ENCODE measurements at places on chromosomes 4 and X.

GRCh38 chrX:133215017-133215416 lies 3.1 kb downstream of the TFDP3 start:
- DNase-seq, result no peak

GRCh38 chr4:99763635-99764101 lies 53.0 kb upstream of the DAPP1 start:
- DNase-seq, result peak; percentile 8

- DNase-seq, result no peak
Observed at GRCh38 chr4:39873823-39874222, 103.9 kb downstream of the PDS5A start.

DNA sequence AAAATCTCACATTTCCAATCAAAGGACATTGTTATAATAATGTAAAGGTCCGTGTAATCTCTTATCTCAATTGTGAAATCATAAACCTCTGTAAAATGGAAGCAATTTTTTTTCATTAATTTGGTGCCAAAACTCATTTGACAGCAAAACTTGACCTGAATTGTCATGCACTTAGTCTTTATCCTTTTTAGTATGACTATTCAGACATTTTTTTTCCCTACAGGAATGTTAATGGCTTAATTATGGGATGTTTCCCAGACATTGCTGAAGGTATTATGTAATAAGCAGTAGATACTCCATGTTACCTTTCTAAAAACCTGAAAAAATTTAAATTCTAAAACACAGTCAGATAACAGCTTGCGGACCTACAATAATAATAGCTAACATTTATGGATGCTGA lies 228.9 kb downstream of the LHFPL1 start:
- DNase-seq, result no peak

DNA sequence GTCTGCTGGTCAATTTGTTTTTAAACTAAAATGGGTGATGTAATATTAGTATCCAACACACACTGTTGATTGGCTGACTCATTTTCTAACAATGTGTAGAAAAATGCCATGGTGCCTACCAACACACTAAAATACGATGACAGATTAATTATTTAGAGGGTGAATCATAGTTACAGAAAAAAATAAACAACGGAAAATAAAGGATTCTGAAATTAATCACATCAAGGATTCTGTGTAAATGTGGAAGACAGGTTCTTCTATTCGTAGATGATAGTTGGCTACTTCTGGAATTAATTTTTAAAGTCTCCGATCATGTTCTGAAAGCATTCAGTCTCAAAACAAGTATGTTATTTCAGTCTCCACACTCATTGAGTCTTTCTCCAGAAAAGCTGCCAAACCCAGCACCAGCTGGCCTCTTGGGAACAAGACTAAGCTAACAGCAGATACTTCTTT lies 8.2 kb upstream of the IQCM start:
- DNase-seq, result no peak

- no peak for DNase-seq
Observed at GRCh38 chr4:87427518-87427868, 5.1 kb downstream of the NUDT9 start.

DNA sequence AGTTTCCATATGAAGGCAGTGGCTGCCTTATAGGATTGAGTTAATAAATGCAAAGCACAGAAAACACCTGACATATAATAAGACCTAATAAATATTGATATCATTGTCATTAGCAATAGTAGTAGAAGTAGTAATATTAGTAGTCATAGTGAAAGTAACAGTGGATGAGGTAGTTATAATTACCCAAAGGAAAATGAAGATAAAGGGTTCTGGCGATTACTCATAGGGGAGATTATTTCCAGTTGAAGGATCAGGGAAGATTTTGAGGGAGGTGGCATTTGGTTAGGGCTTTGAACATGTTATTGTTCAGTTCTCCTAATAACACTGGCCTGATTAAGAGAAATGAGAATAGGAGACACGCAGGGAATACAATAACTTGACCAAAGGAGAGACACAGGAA lies 131.9 kb upstream of the GPRIN3 start:
- no peak for DNase-seq

GRCh38 chr4:42523066-42523718 lies 125.9 kb downstream of the SHISA3 start:
- no peak for DNase-seq

- no peak for DNase-seq
Observed at GRCh38 chr4:37584071-37584470, 102.1 kb downstream of the RELL1 start.

DNA sequence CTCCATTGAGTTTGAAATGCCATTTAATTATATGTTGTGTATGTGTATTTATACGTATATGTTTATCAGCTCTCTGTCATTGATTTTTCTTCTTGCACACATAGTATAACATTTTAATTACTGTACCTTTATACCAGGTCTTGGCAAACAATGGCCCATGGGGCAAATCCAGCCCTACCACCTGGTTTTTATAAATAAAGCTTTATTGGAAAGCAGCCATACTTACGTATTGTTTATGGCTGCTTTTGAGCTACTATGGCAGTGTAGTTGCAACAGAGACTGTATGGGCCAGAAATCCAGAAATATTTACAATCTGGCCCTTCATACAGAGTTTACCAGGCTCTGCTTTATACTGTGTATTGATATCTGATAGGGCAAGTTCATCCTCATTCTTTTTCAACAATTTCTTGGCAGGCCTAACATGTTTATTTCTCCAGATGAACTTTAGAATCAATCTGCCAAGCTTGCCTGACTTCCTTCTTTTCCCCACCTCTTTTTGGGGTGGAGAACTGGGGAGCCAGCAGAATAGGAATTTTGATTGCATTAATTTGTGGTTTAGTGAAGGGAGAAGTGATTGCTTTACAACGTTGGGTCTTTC lies 15.8 kb downstream of the DCUN1D4 start:
- DNase-seq, result no peak

DNA sequence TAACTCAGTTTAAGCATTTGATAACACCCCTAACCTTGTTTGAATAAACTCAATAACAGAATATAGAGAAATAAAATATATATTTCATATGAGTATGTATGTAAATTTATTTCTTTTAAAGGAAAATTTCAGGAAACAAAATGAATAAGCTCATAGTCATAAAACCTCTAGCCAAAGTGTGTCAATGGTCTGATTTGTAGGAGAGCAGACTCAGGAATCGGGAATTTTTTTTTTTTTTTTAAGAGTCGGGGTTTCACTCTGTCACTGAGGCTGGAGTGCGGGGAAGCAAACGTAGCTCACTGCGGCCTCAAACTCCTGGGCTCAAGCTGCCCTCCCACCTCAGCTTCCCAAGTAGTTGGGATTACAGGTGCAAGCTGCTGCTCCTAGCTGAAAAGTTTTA lies 2.4 kb downstream of the PKD2 start:
- DNase-seq, result no peak

GRCh38 chr4:96102541-96103026 lies 262.7 kb downstream of the PDHA2 start:
- DNase-seq, result no peak

GRCh38 chr4:176810481-176811249 lies 17.9 kb upstream of the VEGFC start:
- DNase-seq, result no peak

GRCh38 chrX:40177489-40177888 lies 79.7 kb upstream of the BCOR start:
- no peak for DNase-seq

DNA sequence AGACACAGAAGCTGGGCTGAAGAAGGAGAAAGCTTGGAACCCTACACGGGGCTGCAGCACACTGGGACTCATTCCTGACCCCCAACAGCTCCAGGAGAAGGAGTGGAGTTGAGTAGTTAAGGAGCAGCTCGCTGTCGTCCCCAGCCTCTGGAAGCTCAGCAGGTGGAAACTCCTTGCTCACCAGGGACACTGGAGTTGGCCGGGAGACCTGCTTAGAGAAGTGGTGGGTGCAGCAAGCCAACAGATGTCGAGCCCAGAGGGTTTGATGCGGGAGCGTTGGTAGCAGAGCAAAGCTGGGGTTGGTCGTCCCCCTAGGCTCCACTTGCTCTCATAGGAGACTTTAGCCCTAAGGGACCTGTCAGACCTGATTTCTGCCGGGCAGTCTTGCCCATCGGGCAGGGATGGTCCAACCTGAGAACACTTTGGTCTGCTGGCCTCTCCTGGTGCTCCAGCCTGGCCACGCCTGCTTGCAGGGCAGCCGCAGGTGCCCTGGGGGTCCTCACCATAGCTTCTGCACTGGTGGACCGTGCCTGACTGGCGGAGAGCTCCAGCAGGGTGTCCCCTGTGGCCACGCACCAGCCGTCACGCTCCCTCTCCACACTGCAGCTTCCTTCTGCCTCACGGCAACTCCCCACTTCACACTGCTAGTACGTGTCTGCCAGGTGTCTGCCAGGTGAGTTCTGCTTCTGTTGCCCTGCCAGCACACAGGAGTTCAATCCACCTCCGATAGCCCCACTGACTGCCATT lies 353.7 kb downstream of the GASK1B start:
- no peak for DNase-seq

DNA sequence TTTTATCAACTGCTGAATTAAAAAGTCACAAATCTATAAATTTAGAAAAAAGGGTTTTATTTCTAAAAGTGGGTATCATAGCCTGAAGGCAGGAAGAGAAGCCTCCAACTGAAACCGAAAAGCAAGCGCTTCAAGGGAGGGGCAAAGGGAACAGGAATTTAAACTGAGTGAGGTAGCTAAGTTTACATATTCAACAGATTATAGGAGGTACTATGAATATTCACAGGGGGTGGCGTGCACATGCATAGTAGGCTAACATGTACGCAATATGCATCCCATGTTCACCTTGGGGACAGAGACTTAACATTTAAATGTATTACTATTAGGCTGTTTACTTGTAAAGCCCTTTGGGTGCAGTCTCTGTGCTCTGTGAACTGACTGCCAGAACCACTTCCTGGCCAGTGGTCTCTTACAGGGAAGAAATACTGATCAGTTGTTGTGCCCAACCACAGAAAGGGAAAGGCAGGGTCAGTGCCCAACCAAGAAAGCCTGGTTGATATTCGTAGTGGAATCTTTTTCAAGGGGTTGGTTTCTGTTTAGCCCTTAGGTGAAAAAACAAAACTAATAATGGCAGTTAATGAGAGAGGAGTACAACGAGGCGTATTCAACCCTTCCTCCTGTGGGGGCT lies 168.7 kb upstream of the GALNTL6 start:
- DNase-seq, result no peak

DNA sequence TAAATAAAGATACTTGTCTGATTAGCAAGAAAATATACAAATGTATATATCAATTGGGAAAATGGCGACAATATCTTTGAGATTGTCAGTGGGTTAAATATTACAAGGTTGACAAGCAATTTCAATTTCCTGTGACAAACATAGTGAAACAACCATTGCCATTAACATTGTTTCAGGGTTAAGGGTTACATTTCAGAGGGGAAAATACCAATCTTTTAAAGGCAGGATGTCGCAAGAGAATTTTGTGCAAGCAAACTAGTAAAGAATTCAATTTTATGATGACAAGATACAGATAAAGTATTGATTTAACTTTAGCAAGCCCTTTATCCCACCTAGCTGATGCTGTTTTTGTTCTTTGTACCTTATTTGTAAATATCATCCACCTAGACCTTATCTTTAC lies 305.8 kb upstream of the GRIA3 start:
- no peak for DNase-seq

DNA sequence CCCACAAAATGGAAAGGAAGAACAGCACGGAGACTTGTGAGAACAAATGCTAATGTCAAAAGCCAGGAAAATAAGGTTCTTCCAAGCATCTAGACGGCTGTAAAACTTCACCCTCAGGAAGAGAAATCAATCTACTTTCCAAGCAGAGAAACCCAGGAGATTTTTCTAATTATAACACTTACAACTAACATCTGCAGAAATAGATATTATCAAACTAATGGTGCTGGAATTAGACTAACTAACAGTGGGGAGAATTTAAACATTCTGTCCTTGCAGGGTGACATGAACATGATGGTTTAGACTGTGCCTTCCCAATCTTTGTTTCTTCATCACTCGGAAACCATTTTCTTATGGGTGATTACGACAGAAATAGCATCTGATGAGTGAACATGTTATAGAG lies 40.3 kb downstream of the SOD3 start:
- DNase-seq, result no peak

All from stimulated activated CD4-positive, alpha-beta T cell treated with anti-CD3 and anti-CD28 coated beads, TNF-alpha, amount 100 ng/mL, for 48 hours (primary cell).